Uterus (tissue), 4 donors: ENCODE measurements at places on chromosomes 5 and 9.

DNA sequence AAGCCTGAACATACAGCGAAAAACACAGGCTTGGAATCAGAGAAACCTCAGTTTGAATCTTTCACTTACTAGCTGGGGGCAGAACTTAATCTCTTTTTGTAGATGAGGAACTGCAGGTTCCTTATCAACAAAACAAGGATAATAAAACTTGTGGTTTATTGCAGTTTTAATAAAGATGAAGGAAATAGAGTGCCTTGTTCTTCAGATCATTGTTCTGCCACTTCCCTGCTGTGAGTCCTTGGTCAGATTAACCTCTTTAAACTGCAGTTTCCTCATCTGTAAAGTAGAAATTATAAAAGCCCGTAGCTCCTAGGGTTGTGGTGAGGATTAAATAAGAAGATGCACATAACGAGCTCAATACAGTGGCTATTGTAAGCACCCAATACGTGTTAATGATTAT lies 57.4 kb downstream of the FEM1C start:
- no peak for DNase-seq

DNA sequence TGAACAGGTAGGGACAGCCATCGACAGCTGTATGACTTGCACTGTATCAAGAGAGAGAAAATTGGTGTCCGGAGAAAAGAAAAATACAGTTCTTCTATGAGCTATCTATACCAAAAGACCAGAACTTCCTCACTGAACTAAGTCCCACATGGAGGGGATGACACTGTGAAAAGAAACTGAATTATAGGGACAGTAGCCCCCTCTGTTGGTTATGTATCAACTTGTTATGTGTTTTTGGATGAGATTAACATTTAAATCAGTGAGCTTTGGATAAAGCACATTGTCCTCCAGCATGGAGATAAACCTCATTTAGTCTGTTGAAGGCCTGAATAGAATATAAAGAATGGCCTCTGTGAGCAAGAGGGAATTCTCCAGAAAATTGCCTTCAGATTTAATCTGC lies 176.6 kb upstream of the SH3GL2 start:
- no peak for DNase-seq

- DNase-seq: no peak
Measured at GRCh38 chr9:72460342-72461312, 60.8 kb upstream of the TMC1 start.

GRCh38 chr9:136965771-136966484 lies 11.4 kb upstream of the PTGDS start:
- no peak for DNase-seq

DNA sequence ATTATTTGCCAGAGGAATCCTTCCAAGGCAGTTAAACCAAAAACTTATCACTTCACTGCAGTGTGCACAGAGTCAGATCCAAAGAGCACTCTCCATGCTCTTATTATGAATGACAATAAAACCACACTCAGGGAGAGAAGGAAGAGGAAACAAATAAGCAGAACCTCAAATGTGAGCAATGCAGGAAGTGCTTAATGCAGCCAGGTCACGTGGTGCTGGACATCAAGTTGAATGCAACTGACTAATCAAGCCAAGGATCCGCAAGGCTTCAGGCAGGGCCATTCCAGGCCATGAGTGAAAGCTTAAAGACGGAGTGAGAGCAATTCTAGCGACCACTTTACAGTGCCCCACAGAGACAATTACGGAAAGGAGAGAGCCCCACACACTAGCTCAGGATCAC lies 230.4 kb upstream of the PUM3 start:
- no peak for DNase-seq

DNA sequence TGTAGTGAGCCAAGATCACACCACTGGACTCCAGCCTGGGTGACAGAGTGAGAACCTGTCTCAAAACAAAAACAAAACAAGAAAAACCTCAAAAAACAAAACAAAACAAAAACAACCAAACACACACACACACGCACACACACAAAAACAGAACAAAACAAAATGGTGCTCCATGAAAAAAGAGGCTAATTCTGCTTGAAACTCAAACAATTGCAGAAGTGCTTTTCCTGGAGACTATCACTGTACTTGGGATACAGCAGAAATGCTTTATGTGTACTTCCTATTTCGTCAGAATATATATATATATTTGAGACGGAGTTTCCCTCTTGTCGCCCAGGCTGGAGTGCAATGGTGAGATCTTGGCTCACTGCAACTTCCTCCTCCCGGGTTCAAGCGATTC lies 49.9 kb upstream of the HSPA9 start:
- no peak for DNase-seq

DNA sequence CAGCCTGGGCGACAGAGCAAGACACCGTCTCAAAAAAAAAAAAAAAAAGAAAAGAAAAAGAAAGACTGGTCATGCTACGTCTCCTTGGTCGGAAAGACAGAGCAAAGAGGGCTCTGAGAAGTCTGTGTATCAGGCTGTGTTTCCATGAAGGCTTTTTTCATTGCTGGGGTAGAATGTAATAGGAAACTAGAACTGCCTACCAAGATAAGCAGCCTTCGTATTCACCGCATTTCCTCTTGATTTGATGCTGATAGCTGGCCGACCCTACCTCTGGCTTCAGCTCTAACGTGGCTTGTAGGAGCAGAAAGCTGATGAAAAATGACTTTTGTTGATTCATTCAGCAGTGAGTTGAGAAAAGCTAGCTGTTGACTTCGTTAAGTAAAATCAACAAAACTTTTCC lies 17.4 kb downstream of the SLC1A3 start:
- DNase-seq: no peak

DNA sequence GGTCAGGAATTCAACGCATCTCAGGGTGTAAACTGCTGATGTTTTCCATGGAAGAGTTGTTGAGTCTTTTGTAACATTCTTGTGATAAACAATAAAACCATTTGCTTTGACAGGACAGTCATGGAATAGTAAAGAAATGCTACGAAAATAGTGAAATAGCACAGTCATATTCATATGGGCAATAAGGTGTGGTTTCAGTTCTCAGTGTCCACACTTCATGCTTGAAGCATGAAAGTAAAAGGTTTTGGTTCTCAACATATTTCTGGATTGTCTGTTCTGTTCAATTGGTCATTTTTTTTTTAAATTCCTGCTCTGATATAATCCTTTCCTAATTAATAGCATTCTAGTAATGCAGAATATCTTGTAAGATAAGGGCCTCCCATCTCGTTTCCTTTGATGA lies 467.6 kb upstream of the ZNF608 start:
- DNase-seq: no peak

DNA sequence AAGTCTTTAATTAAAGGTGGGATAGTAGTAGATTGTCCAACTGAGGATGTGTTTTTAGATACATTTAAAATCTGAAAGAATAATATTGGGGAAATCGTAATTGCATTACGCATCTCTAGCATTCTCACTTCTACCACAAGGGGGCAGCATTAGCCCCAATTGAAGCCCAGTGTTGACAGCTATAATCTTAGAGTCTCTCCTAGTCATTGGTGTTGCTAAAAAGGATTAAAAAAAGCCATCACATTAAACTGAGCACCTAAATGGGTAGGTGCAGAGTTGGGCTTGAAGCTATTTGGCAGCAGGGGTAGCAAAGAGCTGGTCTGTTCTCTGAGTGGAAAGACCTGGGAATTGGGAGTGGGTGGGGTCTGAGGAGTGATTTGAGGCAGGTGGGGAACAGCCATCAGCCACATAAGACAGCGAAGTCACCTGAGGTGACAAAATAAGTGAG lies 177.2 kb downstream of the OSTF1 start:
- DNase-seq: no peak

DNA sequence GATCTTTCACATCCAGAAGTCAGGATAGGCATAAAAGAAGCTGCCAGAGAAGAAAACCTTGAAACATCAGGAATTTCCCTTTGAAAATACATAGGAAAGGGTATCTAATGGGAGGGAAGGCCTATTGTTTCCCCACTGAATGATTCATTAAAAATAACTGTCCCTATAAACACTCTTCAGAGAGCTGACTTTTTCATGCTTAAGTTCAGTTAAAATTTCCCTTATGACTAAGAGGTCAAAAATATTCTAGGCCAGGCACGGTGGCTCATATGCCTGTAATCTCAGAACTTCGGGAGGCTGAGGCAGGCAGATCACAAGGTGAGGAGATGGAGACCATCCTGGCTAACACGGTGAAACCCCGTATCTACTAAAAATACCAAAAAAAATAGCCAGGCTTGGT lies 499.5 kb downstream of the ENC1 start:
- DNase-seq: no peak

DNA sequence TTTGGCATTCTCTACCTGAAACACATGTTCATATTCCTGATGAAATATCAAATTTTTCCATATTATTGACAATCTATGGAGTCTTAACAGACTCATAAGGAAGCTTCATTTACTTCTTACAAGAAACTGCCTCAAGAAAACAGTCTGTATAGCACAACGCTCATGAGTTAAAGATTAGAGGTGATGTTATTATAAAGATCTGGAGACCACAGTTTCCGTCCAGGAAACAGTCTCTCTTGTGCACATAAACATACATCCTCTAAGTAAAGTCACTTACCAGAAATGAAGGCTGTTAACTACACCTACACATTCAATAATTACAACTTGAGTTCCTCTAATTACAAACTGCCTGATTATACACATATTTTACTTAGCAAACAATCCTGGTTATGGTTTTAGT lies 86.9 kb downstream of the RAPGEF6 start:
- no peak for DNase-seq
